SHP77 treated with DMSO at 0.1 percent for 48 hours (cell line): ENCODE measurements at places on chromosomes 1 and 21.

DNA sequence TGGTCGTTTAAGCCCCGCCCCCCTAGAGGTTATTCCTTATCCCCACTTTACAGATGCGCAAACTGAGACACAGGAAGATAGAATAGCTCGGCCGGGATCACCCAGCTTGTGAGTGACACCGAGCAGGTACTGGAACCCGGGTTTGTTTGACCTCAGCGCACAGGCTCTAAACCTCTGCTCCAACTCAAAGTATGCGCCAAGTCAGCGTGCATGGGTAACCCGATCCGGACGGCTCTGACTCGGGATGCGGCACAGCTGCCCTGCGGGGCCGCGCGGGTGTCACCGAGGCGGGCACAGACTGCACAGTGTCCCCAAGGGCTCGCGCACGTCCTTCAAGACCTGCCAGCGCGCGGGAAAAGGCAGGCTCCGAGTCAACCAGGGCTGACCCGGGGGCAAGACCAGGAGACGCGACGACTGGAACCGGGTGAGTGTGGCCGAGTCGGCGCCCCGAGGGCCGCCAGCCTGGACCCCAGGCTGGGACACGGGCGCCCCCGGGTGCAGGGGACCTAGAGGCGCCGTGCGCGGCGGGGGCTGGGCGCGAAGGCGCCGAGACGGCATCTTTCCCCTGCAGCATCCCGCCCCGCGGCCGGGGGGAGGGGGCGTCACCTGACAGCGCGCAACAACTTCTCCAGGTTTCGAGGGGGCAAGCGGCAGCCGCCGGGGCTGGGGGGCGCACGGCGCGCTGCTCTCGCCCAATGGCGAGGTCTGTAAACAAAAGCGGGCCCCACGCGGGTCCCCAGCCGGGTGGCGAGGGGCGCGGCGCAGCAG, 101.9 kb upstream of the SOD1 start:
- no peak for DNase-seq

DNA sequence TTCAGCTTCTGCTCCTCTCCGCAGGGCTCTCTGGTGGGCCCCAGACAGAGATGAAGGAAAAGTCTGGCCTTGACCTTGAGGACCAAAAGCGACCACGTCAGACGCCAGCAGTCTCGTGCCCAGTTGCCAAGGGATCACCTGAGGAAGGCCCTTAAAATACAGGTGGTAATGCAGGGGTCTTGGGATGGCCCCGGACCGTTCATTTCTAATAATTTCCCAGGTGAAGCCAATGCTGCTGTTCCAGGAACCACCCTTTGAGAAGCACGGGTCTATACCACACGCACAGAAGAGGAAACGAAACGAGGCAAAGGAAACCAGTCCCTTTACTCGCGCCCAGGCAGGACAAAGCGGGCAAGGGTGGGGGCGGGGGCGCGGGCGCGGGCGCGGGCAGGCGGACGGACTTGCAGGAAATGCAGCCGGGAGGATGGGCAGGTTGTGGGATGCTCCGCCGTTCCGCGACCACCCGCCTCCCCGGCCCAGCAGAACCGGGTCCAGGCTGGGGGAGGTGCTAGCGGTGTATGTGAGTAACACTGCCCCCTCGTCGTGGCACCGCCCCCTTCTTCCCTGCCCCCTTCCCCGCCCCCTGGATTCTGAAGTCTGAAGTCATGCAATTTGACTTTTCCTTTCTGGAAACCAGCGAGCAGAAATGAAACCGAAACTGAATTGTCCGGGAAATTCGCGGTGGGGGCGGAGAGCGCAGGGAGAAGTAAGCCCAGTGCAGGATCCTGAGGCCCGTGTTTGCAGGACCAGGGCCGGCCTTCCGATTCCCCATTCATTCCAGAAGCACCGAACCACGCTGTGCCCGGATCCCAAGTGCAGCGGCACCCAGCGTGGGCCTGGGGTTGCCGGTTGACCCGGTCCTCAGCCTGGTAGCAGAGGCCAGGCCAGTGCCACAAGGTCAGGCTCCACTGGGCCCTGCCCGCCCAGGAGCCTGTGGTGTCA, 5.8 kb upstream of the MX1 start:
- DNase-seq, result no peak

- DNase-seq, result peak; percentile 48
Measured at GRCh38 chr1:22500471-22500870, 48.8 kb downstream of the ZBTB40 start.

DNA sequence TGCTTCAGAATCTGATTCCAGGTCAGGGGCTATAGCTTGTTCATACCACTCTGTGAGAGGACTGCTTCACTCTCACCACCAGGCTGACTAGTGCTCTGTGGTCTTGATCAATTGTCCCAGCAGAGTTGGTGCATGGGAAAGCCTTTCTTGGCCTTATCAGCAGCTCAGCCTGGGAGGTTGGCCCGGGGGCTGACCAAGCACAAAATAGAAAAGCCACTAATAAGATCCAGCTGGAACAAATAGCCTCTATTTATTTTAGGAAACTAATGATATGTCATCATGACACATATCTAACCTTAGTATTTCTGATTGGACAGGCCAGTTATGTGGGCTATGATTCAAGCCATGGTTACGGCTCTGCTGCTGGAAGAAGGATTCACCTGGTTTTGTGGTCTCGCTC, 134.2 kb downstream of the GDAP2 start:
- no peak for DNase-seq

DNA sequence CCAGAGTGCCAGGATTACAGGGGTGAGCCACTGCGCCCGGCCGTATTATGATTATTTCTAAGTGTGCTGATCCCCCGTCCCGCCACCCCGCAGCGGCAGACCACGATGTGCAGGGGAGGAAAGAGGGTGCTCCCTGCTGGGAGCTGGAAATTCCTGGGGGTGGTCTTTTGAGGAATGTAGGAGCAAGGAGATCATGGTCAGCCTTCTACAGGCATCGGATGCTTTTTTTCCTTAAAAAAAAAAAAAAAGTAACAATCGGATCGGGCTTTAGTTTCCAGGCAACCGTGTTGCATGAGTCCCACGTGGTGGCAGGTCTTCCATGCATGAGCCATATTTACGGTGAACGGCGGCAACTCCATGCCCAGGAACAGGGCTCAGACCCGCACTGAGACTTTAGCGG, 74.2 kb upstream of the COX20 start:
- no peak for DNase-seq

DNA sequence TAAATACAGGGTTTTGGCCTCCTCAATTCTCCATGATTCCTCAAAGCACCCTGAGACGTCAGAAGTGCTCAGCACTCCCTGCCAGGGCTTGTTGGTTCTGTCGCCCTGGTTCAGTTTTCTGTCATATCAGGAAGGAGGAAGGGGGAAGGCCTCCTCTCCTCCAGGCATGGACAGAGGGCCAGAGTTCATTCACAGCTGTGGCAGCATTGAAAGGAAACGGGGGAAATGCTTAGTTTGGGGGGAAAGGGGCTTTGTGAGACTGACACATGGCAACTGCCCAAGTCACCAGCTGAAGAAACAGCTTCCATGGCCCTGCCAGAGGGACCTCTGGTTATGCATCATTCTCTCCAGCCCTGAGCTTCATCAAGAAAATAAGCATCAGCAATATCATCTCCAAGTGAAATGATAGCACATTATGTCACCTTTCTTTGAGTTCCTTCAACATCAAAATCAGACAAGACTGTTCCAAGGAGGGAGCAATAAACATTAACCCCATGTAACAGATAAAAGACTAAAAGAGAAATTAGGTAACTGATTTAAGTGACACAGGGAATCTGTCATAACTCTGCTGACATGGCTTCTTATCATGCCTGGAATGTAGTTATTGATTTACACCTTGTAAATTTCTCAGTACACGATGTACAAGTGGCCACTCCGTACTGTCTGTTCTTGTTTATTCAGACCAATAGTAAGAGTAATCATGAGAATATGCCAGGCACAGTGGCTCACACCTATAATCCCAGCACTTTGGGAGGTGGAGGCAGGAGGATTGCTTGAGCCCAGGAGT, 103.2 kb upstream of the SLC25A33 start:
- DNase-seq, result no peak

GRCh38 chr1:40664167-40664537, 1.3 kb downstream of the RIMS3 start:
- DNase-seq, result no peak

GRCh38 chr21:35473496-35473895, 424.4 kb upstream of the RUNX1 start:
- DNase-seq, result no peak

DNA sequence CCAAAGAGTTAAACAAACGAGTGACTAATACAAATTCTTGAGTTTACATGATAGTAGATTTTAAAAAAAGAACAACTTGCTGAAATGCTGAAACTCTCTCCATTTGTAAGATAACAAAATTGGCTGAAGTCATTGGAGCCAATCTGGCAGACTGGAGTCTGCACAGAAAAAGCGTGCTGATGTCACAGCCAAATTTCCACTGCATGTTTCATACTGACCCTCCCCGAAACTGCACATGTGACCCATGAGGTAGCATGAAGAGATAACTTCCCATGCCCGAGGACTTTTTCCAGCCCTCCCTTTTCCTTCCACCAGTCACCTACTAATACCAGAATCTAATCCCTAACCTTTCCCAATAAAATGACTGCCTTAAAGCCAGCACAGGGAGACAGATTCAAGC, 1.2 kb upstream of the LELP1 start:
- DNase-seq, result no peak

- no peak for DNase-seq
Measured at GRCh38 chr21:42819861-42820615, 59.3 kb downstream of the WDR4 start.

DNA sequence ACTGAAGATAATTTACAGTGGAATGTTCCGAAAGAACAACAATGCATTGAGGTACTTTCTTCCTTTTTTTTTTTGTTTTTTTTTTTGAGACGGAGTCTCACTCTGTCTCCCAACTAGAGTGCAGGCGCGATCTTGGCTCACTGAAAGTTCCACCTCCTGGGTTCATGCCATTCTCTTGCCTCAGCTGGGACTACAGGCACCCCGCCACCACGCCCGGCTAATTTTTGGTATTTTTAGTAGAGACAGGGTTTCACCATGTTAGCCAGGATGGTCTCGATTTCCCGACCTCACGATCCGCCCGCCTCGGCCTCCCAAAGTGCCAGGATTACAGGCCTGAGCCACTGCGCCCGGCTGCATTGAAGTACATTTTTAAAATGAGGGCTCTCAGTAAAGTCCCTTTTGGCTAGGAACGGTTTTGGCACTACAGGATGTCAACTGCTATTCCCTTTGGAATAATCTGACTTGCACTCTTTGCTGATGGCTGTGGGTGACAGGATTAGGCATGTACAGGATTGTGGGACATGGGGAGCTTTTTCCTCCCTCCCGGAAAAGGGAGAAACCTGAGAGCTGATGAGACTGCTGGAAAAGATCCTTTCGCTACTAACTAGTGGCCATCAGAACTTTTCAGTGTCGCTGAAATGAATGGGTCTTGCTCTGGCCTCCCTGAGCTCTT, 56.9 kb upstream of the EDEM3 start:
- no peak for DNase-seq

DNA sequence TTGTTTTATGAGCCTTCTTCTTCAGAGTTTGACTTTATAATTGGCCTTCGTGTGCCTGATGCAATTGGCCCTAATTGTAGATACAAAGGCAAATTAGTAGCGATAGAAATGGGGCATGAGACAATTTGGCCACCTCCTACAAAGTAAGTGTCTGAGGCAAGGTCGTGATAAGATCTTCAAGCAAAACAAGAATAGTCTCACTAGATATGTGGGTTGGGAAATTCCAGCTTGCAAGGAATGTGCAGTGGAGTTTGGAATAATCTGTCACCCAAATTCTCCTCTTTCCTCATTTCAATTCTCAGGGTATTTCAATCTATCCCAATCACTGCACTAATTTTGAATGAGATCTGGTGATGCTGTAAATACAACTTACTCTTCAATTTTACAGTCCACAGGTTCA, 11.4 kb upstream of the TSNAX start:
- DNase-seq, result no peak

DNA sequence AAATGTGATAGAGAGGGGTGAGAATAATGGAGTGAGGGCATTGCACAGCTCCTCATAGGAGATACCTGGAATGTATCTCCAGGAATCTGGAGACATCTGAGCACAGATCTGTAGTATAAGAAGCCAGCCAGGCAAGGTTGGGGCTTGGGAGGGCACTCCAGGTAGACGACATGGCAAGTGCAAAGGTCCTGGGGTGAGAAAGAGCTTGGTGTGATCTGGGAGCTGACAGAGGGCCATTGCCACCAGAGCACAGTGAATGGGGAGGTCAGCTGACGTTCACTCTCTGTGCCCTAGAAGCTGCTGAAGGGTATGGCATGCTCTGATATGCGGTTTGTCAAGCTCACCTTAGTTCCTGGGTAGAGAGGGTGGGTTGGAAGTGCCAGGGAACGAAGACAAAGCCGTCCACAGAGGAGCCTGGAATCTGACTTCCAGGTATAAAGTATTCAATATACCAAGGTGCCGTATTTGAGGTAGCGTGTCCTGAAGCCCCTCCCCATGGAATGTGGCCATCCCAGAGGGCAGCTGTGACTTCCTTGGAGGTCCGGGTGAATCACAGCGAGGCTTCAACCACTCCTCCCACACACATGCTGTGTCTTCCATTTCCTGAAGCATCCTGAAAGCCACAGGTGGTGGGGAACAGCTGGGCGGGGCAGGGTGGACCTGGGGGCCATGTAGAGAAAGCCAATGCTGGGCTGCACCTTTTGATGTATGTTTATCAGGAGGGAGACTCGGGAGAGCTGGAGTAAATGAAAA, 182.7 kb upstream of the KLHDC7A start:
- no peak for DNase-seq

- no peak for DNase-seq
Measured at GRCh38 chr1:156839426-156840109, 19.3 kb downstream of the INSRR start.

- no peak for DNase-seq
Measured at GRCh38 chr1:27471477-27471876, 18.5 kb downstream of the WASF2 start.
